ENCODE measurements at places on chromosomes 5 and 9.

DNA sequence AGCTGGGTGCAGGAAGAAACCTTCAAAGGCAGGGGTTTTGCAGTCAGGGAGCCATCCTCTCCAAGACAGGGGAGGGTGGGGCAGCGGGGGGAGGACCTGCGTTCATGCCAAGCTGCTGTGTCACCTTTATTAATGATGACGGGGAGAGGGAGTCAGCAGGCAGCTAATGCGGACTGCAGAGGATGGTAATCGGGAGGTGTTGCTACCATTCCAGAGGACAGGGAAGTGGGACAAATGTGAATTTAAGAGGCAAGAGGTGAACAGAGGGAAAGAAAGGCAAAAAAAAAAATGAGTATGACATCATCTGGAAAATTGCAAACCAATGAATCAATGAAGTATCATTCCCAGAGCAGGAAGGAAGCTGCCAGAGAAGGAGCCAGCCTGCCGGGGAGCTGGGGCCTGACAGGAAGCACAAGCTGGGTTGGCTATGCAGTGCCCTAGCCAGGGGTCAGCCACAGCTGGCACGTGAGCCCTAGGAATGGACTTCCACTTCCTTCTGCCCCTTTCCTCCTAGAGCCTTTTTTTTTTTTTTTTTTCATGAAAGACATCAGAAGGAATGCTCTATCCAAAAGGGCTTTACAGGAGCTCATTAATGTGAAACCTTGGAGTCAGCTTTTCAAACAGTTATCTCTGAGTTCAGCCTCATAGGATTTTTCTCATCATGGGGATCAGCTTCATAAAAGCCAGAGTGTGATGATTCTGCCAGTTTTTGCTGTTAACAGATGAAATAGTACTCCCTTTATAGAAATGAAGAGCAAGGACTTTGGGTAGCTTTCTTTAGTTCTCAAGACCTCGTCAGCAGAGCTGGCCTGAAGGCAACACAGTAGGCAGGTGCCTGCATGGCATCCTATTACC is 9.2 kb downstream of the INSYN2B start:
- no peak for DNase-seq

DNA sequence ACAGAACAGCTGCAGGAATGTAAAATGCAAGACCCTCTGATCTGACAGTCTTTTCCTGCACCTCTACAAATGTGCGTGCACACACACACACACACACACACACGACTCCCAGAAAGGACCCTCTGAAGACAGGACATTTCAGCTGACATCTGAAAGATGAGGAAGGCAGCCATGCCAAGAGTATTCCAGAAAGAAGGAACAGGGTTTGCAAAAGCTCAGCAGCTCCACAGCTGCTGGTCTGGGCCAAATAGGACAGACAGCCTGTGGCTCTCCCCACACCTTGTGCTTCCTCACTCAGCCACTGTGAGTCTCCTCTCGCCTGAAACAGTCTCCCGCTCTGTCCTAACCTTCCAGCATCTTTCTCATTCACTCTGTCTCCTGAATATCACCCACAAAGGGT is 189.0 kb downstream of the PALM2AKAP2 start:
- DNase-seq: no peak

DNA sequence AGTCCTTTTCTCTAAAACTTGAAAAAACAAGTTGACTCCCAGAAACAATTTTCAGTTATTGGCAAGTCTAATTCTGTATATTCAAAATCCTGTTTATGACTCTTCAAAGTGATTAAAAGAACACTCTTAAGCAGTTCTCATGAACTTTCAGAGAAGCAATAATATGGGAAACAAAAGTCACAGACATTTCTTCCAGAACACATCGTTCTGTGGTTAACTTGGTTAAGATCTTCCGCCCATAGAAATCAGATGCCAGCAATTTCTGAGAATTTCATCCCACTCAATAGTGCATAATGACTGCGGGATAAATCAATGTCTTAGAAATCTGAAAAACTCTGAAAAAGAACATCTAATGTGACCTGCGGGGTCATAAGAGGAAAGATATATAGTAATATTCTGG is 300.5 kb downstream of the COX7C start:
- no peak for DNase-seq

DNA sequence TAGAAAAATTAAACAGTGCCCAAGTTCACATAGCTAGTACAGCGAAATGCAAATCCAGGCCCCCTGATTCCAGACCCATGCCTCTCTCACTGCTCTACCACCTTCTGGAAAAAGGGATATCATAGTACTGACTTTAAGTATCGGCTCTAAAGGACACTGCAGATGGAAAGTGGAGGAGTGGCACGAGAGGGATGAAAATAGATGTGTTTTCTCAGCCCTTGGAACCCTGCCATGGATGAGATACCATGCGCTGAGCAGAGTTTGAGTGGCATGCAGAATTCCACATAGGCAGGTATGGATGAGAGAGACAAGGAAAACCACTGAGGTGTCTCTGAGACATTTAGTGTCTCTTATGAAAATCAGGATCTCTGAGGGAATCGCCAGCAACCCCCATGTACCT is 18.8 kb downstream of the CKMT2 start:
- no peak for DNase-seq
